ENCODE measurements at places on chromosomes 5 and 9.

GRCh38 chr9:13942695-13943094, 371.2 kb downstream of the NFIB start:
- no peak for DNase-seq

DNA sequence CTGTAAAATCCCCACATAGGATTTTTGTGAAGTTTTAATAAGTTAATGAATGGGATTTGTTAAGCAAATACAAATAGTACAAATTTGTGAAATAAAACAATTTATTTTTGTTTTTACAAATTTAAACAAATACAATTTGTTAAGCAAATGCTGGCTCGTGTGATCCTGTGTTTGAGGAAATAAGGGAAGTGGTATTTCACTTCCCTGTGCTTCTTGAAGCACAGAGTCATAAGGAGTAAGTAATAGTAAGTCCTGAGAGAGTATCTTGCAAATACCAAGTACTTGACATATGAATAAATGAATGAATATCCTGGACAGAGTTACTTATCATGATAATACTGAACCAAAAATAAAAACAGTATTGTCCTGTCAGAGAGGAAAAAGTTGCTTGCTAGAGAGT, 9.1 kb downstream of the SMIM3 start:
- no peak for DNase-seq

- DNase-seq, result no peak
Observed at GRCh38 chr5:72286798-72287197, 33.2 kb downstream of the MRPS27 start.

GRCh38 chr5:53291528-53291927, 182.0 kb upstream of the MOCS2 start:
- no peak for DNase-seq

GRCh38 chr9:73863924-73864323, 633.2 kb upstream of the RORB start:
- no peak for DNase-seq

GRCh38 chr9:130835441-130836298, 616 bp downstream of the ABL1 start:
- peak; percentile 77 for DNase-seq

DNA sequence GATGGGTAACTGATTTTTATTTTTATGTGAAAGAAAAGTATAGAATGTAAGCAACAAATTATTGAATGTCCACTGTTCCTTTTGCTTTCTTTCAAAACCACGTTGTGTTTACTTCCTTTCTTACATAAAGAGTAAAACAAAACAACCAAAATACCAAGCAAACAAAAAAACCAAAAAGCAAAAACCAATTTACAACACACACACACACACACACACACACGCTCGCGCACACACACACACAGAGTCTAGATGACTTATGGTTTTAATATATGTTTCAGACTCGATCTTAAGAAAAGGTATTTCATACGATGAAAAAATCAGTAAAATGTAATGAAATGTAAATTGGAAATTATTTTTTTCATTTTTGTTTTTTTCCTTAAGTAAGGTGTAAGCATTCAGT, 80.3 kb downstream of the ADGRV1 start:
- DNase-seq, result no peak

DNA sequence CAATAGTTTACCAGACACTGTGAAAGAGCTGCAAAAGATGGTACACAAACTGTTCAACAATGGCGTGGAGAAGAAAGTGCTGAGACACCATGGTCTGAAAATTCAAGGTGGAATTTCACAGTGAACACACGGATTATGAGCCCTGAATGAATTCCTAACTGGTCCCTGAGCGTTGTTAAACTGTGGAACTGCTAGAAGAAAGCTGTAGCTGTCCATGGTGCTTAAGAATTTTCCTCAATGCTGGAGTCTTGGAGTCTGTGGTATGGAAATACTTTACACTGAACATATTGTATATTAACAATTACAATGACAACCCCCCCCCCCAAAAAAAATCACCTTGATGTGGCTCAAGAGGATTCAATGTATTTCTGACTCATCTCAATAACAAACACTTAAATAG, 68.5 kb downstream of the SLC24A2 start:
- DNase-seq, result no peak

- no peak for DNase-seq
Observed at GRCh38 chr9:34139477-34140146, 13.1 kb upstream of the DCAF12 start.

GRCh38 chr9:80061096-80061495, 489.3 kb downstream of the TLE4 start:
- DNase-seq, result no peak

DNA sequence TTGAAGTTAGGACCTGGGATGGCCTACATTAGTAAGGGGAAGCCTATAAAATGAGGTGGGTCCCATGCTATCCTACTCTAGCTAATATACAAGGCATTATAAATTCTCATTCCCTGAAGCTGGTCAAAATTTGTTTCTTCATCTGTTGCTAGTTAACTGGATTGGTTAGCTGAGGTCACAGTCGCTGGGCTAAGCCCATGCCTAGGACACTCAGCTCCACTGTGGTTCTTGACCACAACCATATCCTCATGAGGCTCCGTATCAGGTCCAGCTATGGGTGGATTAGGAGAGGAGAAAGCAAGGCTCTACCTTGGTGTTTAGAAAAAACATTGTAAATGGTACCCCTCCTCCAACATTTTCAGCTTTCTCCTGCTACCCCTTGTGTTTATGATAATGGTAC, 52.8 kb upstream of the RAI14 start:
- DNase-seq, result no peak

GRCh38 chr9:23826120-23826629, at the start of gene ELAVL2:
ELAVL2 (minus strand) TSS chr9:23826240; CDS start chr9:23762234, 64,006 bp downstream.
- DNase-seq, result peak; percentile 99

GRCh38 chr5:125574491-125575044, 828.1 kb upstream of the ZNF608 start:
- no peak for DNase-seq

GRCh38 chr5:13745508-13745907, 199.0 kb downstream of the DNAH5 start:
- no peak for DNase-seq

DNA sequence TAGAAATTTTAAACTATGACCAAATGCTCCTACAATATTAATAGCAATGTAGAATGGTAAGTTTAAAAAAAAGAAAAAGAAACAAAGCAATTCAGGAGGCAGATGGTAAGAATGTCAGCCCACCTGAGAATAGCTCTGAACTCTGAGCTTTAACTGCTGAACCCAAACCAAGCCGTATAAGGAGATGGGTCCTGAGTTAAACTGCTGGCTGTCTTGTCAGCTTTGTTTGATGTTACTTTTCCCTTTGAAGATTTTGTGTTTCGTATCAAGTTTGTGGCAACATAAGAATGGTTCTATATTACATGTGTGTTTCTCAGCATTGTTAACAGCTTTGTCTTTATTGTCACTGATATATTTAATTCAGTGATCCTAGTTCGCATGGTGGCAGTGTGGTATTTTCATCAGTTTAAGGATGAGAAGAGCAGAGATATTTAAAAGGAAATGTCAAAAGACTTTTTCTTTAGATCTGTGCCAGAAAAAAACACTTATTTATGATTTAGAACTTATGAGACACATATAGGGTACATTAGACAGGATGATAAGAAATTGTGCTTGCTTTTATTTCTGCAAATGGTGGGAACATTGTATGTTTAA, 390.1 kb downstream of the CCDC171 start:
- no peak for DNase-seq

DNA sequence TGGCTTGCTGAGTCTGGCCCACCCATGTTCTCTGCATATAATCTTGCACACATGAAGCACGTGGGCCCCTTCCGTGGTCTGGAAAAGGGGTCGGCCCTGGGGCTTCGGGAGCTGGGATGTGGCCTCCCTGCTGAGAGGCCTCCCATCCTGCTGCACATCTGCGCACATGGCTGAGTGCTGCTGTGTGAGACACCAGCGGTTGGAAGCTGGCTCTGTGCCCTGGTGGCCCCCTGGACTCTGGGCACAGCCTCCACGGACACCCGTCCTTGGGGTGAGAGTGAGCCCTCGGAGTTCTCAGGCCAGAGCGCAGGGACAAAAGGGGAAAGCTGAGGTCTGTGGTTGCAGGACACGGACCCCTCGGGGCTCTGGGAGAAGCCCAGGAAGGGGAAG, 115.8 kb downstream of the RXRA start:
- DNase-seq, result no peak

DNA sequence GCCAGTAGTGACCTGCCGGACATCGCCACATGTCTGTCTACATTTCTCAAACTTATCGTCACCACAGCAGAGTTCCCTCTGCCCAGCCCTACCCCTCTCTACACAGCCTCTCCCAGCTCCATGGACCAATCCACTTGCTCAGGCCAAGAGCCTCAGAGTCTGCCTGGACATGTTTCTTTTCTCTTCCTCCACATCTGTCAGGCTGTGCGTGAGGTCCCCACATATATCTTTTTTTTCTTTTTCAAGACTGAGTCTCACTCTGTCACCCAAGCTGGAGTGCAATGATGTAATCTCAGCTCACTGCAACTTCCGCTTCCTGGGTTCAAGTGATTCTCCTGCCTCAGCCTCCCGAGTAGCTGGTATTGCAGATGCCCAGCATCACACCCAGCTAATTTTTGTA, 62.7 kb upstream of the GGTA1 start:
- DNase-seq, result no peak

DNA sequence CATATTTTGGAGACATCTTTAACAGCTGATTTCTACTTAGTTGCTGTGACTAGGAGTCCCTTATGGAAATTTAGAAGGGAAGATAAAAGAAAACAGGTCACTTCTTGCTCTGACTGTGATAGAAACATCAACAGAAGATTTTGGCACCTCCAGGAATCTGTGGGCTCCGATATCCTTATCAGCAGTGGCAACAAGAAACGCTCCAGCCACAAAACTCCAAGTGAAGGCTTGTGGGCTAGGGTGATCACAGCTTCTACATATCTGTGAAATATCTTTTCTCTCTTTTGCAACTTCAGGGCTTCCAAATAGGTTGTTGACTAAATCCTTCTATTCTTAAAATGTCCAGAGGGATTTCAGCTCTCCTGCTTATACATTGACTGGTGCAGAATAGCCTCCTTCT, 1625.5 kb upstream of the CDH6 start:
- DNase-seq, result no peak

DNA sequence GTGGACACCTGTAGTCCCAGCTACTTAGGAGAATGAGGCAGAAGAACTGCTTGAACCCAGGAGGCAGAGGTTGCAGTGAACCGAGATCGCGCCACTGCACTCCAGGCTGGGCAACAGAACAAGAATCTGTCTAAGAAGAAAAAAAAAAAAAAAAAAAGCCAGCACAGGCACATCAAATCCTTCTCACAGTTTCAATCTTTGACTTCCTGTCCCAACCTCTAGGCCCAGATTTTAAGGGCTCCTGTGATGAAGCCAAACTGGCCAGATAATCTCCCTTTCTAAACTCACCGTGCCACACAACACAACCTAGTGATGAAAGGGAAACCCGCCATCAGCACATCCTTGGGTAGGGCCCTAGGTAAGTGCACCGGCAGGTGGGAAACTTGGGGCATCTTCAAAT, 58.1 kb downstream of the ROR2 start:
- DNase-seq, result no peak

- no peak for DNase-seq
Observed at GRCh38 chr9:99907208-99907532, 716 bp downstream of the STX17 start.

DNA sequence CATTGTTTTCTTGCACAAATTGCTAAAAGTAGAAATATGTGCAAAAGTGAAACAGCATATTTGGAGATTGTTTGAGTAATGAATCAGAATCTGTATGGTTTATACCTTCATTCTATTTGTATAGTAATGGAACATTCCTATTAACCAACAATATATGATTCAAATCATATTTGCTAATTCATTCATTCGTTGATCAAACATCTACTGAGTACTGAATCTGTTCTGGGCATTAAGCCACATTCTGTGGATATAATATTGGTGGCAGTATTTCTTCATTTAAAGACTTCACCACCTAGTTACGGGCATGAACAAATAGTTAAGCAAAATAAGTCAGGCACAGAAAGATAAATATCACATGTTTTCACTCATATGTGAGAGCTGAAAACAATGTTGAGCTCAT, 385.7 kb downstream of the MTRR start:
- no peak for DNase-seq

DNA sequence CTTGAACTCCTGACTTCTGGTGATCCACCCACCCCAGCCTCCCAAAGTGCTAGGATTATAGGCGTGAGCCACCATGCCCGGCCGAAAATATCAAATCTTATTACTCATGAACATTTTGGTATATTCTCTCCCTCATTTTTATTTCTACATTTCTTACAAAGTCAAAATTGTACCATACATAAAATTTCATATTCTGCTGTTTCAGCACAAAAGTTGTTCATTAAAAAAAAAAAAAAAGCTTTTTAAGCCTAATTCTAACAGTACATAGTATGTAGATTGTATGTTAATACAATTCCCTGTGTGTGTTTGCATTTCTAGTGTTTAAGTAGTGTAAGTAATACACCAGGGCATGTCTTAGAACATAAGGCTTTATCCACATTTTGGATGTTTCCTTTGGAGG, 14.9 kb downstream of the BNIP1 start:
- DNase-seq, result no peak

GRCh38 chr5:65334077-65334476, 147.6 kb downstream of the ADAMTS6 start:
- DNase-seq, result peak; percentile 80

DNA sequence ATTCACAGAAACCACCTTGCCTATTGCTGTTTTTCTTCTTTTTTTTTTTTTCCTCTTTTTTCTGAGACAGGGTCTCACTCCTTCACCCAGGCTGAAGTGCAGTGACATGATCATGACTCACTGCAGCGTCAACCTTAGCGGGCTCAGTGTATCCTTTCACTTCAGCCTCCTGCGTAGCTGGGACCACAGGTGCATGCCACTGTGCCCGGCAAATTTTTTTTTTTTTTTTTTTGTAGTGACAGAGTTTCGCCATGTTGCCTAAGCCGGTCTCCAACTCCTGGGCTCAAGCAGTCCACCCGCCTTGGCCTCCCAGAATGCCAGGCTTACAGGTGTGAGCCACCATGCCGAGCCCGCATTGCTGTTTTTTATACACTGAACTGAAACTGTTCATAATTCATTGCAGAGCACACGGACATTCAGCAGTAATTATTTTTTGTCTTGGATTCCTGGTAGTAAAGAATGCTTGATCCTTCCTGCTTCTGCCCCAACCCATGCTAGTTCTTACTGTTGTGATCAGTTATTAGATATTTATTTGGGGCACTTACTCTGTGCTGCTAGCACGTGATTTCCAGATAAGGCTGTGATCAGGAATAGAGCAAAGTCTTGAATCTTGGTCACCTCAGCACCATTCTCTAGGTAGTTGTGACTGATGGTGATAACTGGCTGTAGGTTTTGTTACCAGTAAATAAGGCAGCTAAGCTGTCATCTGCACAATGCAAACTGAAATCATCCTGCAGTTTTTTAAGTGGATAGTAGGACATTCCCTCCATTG, 14.0 kb downstream of the MAP3K1 start:
- DNase-seq, result no peak

- DNase-seq, result peak; percentile 86
Observed at GRCh38 chr9:34664281-34665066, 2.0 kb upstream of the CCL27 start.

GRCh38 chr9:79195879-79196278, 375.9 kb upstream of the TLE4 start:
- DNase-seq, result no peak

DNA sequence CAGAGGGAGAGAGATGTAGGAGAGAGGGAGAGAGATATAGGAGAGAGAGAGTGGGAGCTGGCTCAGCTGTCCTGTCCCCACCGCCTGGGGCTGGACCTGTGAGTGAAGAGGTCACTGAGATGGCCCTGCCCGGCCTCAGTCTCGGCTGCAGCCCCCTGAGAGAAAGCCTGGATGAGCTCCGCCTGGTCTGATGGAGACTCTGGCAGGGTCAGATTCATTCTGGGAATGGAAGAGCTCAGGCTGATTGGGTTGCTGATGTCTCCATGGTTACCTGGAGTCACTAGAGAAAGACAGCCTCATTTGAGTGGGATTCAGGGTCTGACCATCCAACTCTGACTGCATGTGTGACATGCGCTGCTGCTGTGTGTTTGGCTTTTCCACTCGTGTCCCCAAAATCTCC, 27.1 kb upstream of the SEMA4D start:
- no peak for DNase-seq

Data from NCI-H82 (cell line).